ENCODE measurements at places on chromosomes 7 and 10.

GRCh38 chr10:119620241-119621077, 23.7 kb upstream of the TIAL1 start:
- DNase-seq = no peak

DNA sequence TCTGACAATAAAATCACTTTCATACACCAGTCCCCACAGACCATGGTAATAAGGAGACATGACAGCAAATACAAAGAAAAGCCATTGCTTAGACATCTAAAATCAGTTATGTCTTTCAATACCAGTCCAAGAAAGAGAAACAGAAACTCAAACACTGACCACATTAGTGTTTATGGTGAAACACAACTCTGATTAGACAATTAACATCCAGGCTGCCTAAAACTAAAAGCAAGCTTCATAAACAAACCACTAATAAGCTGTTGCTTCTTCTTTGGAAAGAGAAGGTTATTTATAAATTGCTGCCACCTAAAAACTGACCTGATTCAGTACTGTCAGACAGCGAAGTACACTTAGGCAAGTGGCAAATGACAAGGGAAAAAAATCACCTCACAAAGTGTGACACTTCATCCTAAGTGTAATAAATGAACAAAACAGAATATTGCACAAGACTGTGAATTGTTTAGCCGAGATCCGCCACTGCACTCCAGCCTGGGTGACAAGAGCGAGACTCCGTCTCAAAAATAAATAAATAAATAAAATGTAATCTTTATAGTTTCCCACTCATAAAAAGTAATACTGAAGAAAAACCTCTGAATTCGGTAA, 277.4 kb downstream of the PARD3 start:
- no peak for DNase-seq

DNA sequence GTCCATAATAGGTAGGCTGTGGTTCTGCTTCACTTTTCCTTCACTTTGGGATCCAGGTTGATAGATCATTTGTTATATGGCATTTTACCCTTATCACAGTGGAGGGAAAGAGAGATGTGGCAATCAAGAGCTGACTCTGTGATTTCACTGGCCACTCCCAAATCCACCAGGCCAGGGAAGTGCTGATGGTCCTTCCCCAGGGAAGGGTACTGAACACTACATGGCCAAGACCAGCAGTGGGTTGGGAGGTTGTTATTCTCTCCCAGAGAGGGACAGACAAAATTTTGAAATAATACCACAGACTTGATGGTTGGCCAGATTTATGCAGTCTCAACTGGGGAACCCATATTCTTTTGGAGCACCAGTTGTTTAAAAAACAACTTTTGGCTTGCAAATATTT, 102.5 kb downstream of the SND1 start:
- no peak for DNase-seq

DNA sequence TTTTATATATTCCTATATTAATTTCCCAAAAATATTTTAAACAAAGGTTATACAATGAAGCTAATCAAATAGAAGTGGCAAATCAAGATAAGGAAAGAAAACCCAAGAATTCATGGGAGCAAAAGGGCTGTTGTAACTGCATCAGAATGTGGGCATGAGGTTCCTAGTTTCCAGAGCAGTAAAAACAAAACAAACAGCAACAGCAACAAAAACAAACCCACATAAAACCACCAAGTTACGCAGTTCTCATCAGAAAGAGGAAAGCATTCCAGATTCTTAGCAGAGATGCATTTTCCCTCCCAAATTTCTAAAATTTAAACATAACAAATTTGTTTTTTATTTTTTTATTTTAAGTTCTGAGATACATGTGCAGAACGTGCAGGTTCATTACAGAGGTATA, 34.8 kb upstream of the MSMB start:
- DNase-seq = no peak

- no peak for DNase-seq
Measured at GRCh38 chr10:50333872-50334271, 82.6 kb upstream of the ASAH2 start.

DNA sequence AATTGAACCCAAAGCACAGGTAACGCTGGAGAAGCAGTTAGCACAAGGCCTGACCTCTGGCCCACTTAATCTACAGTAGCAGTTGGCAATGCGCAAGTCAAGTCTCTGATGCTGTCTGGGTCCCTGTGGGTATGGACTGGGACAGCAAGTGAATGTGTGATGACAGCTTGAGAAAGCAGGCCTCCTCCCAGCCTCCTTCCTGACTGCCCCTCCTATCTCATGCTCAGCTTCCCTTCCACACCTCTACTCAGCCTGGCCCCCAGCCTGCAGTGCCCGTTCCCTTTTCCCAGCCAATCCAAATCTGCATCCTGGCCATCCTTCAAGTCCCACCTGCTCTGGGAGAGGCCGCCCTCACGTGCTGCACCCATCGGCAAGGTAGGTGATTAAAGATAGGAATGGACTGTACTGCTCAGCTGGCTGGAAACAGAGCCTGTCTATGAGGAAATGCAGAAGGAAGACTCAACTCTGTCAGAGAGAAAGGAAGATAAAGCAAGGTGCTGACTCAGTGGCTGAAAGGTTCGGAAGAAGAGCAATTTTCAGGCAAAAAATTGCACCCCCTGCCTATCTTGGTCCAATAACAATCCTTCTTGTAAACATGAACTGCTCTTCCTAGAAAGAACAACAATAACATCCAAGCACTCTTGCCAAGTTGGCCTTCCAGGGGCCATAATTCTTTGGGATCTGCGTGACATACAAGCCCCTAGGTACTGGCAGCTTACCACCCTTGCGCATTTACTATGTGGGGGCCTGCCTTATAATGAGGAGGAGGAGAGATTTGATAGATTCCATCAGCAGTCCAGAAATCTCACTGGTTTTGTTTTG, 16.6 kb upstream of the FGFR2 start:
- no peak for DNase-seq

GRCh38 chr7:73933091-73933490, 72.1 kb downstream of the TMEM270 start:
- no peak for DNase-seq

- no peak for DNase-seq
Measured at GRCh38 chr10:51367127-51367526, 292.8 kb downstream of the PRKG1 start.

DNA sequence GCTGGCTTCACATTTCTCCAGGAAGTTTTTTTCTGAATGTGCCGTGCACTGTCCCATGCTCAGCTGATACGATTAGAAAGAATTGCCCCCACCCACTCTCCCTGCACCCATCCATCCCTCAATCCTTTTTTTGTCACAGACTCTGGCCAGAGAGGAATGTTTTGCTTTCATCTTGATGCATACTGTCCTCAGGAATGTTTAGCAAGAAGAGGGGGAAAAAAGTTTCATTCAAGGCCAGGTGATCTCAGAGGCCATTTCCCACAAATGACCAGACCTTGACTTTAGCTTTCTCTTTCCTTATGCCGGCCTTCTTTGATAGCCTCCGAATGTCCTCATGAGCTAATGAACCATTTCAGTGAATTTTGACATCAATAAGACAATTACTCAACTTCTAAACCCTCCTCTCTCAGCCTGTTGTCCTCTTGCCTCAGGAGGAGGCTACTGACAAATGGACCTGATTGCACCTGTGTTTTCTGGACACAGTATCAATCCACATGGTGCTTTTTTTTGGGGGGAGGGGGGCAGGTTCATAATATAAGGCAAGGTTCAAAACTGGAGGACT, 105.0 kb upstream of the KLF6 start:
- no peak for DNase-seq
